Large intestine (tissue), 12 donors: ENCODE measurements at places on chromosomes 5 and 9.
A peak's percentile ranks its signal among the peaks of the same experiment; 100 is the strongest.

DNA sequence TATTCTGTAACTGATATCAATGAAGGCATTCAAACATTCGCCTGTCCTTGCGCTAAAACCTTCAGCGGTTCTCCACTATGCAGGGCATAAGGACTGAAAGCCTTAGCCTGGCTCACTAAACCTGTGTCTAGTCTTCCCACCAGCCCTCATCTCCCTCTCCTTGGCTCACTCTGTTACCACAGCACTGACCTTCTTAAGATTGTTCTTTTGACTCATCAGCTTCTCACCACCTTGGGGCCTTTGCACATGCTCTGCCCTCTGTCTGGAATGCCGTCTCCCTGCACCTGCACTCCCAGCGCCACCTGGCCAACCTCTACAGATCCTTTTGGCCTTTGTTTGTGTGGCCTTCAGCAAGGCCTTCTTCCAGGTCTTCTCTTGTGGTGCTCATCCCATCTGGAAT is 131.8 kb upstream of the IER5L start:
- no peaks in the 10 kb centered on the region for H3K4me1 ChIP-seq
- no peak overlapping the region for H3K27ac ChIP-seq
- H3K4me3 ChIP-seq, result no peak overlapping the region
- DNase-seq, result no peak
- H3K27me3 ChIP-seq, result no peaks in the 10 kb centered on the region

- peak overlapping the region; percentile 33 for H3K27ac ChIP-seq
- H3K4me1 ChIP-seq, result peaks cover 36% of the 10 kb centered on the region
- no peaks in the 10 kb centered on the region for H3K27me3 ChIP-seq
- peak; percentile 66 for DNase-seq
- H3K36me3 ChIP-seq, result peaks cover 70% of the 10 kb centered on the region
Observed at GRCh38 chr5:151670083-151670686, 16.5 kb downstream of the SPARC start.

DNA sequence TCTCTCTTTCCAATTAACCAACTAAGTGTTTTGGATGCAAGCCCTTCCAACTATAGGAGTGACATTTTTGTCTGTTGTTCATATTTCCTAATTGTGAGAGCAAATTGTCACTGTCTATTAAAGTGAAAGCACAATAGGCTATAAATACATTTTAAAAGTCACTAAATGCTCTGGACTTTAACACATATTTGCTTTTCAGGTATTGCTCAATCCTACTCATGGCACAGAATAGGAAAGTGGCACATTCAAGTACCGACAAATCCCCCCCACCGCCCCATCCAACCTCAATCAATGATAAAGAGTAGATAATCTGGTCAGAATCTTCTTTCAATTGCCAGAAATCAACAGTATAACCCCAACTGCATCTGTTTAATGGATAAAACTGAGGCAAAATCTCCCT is 419.8 kb downstream of the PLK2 start:
- H3K27me3 ChIP-seq, result no peaks in the 10 kb centered on the region
- no peaks in the 10 kb centered on the region for H3K36me3 ChIP-seq
- DNase-seq, result peak; percentile 31
- H3K27ac ChIP-seq, result no peak overlapping the region
- no peak overlapping the region for H3K4me3 ChIP-seq

DNA sequence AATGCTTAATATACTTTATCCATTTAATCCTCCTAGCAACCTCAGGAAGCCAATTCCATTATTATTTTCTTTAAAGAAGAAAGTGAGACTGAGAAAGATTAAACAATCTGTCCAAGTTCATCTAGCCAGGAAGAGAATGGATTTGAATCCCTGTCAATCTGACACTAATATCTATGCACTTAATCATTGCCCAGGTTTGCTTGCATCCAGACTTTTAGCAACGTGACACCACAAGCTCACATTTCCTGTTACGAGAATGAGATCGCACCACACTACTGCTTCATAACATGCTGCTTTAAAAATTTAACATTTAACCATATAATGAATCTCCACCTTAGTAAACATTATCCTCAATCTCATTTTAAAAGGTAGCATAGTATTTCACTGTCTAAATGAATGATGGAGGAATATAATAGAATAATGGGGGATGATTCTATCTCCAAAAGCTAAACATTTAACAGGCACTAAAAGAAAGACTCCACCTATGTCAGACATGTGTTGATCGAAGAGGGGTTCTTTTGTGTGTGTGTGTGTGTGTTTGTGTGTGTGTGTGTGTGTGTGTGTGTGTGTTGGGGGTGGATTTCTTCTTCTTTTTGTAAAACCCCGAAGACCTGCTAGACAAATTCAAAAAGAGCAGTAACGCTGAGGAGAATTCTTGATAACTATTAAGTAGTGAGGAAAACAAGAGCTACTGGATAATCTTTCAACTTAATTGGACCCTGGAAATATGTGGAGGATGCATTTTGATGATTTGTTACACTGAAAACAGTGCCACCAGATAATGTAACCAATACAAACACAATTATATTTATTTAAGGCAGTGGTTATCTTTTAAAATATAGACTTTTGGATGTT is 138.7 kb upstream of the NR3C1 start:
- H3K4me1 ChIP-seq, result no peaks in the 10 kb centered on the region
- no peak for DNase-seq
- H3K4me3 ChIP-seq, result no peak overlapping the region
- H3K36me3 ChIP-seq, result no peaks in the 10 kb centered on the region

- H3K27ac ChIP-seq, result peak overlapping the region; percentile 87
- H3K27me3 ChIP-seq, result no peaks in the 10 kb centered on the region
- H3K4me1 ChIP-seq, result peaks cover 26% of the 10 kb centered on the region
- DNase-seq, result no peak
Observed at GRCh38 chr9:131395157-131396098, 1.5 kb downstream of the PRRC2B start.
